Stimulated activated CD4-positive, alpha-beta T cell treated with anti-CD3 and anti-CD28 coated beads, TNF-alpha, amount 100 ng/mL, for 48 hours (primary cell): ENCODE measurements at places on chromosomes 1 and 21.
A peak's percentile ranks its signal among the peaks of the same experiment; 100 is the strongest.

GRCh38 chr21:34203851-34204420, 130.6 kb downstream of the MRPS6 start:
- no peak for DNase-seq

DNA sequence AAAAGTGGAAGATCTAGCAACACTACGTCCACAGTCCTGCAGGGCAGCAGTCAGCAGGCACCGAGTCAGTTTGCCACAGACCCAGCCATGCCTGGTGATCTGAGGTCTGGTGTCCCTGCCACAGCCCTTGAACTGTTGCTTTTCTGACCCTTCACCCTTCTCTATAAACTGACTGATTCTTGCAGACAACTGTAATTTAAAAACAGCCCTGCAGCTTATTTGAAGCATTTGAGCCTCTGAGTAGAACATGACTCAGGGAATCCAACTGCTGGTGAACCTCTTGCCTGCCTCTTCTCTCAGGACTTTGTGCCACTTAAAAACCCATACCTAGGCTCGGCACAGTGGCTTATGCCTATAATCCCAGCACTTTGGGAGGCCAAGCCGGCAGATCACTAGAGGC, 107.2 kb downstream of the EDEM3 start:
- no peak for DNase-seq

GRCh38 chr1:32773764-32774463, 43.2 kb downstream of the YARS1 start:
- no peak for DNase-seq

- DNase-seq: no peak
Measured at GRCh38 chr1:229691362-229691761, 65.3 kb downstream of the URB2 start.

GRCh38 chr1:53628286-53628955, 110.5 kb downstream of the GLIS1 start:
- no peak for DNase-seq

- no peak for DNase-seq
Measured at GRCh38 chr1:102821707-102822106, 286.6 kb downstream of the COL11A1 start.

- no peak for DNase-seq
Measured at GRCh38 chr1:226602186-226603021, 53.8 kb downstream of the STUM start.

- DNase-seq: no peak
Measured at GRCh38 chr1:63523738-63524137, 413 bp downstream of the EFCAB7 start.

DNA sequence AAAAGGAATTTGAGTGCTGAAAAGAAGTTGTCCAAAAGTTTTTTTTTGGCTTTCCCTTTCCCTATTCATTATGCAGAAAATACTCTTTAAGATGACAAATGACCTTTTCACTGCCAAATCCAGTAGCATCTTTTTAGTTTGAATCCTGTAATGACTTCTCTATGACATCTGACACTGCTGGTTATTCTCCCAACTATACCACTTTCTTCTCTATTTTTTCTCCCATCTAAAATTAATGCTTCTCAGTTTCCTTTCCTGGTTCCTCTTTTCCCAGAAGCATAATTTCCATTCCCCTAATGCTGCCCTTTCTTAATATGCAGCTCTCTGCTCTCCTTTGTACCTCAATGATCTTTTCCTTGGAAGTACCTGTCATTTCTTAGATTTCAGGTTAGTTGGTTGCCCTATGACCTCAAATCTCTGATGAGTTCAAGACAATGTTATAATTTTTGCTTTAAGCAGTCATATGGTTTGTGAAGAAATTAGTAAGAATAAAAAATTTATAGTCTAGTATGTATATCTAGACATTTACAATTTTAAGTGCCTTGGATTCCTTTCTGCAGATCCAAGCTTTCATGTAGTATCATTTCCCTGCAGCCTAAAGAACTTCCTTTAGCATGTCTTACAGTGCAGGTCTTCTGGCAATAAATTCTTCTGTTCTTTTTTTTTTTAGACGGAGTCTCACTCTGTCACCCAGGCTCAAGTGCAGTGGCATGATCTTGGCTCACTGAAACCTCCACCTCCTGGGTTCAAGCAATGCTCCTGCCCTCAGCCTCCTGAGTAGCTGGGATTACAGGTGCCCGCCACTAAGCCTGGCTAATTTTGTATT, 150.8 kb downstream of the CDC42BPA start:
- DNase-seq: no peak

- DNase-seq: no peak
Measured at GRCh38 chr1:20322081-20322824, 31.6 kb downstream of the VWA5B1 start.

GRCh38 chr21:35178827-35179226, 129.7 kb upstream of the RUNX1 start:
- peak; percentile 12 for DNase-seq

GRCh38 chr1:2433936-2434655, 21.7 kb upstream of the PEX10 start:
- DNase-seq: no peak

GRCh38 chr1:64549464-64550239, 79.7 kb downstream of the CACHD1 start:
- no peak for DNase-seq

GRCh38 chr1:169109561-169110134, 3.2 kb downstream of the ATP1B1 start:
- no peak for DNase-seq

DNA sequence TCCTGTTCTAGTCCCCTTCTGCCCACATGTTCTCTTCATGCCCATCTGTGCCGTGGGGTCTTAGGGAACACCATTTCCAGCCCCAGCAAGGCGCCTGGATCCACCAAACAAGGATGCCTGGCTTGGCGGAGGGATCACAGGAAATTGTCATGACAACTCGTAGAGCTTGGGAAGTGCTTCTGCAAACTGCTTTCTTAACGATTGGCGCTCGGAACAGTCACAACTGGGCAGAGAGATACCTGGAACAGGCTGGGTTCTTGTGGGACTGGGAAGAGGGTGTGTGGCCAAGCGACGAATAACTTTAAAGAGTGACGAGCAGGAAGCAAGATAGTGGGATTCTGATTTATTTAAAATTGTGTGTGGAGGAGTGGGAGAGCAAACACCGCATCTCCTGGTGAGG, 329.8 kb downstream of the RPS6KC1 start:
- no peak for DNase-seq

- DNase-seq: no peak
Measured at GRCh38 chr21:44596068-44596725, 3.9 kb upstream of the KRTAP10-6 start.

DNA sequence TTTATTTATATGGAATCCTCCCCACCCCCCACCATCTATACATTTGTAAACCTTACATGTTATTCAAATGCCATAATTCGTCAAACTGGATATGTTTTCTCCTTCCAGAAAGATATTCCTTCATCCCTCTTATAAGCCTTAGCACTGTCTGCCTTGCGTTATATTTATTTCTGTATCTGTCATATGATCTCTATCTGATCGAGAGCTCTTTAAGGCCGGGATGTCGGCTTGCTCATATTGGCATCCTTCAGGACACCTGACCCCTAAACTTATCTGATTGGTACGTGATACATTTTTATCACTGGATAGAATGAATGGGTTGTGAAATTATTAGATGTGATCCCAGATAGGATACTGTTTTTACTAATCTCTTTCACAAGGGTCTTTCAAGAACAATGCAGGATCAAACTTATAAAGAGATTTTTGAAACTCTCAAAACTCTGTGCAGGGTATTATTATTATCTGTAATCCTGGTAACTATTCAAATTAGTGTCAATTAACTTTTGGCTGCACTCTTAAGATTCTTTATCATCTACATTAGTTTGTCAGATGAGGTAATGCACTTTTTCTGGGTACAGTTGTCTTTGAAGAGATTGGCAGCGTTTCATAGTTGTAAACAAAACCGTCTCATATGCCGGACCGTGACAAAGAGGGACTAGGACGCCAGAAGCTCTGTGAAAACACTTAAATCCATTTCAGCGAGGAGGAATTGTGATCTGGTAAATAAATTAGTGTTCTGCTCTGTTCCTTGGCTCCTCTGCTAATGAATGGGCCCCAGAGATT, 152.0 kb downstream of the KIF26B start:
- no peak for DNase-seq
